A549 (cell line): ENCODE measurements at places on chromosomes 5 and 9. TPM values are rescaled to one million over a fixed set of nuclear protein-coding genes. Genes with fewer than 3 reads are reported as not detected.
A peak's percentile ranks its signal among the peaks of the same experiment; 100 is the strongest.

DNA sequence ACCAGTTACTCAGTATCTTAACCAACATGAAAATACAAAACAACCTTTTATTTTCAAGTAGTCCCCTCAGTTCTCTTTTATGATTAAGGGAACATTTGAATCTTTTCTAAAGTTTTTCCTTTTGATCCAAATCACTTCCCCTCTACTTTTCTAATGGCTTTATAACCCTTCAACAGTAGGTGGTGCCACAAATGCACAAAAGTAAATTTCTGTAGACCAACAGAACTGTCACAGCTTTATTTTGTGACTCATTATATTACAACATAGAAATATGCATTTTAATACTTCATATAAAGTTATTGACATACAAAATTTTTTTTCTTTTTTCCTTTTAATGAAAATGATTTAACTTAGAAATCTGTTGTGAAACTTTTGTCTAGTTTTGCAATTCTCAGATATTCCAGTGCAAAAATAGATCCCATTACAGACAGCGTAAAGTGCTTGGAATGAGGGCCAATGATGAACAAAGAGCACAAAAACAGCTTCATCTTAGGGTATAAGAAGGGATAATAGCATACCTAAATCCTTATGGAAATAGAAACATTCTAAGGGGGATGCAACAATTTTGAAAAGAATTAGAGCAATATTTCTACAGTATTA, 17.0 kb downstream of the NIPSNAP3B start:
- peak; percentile 21 for DNase-seq

DNA sequence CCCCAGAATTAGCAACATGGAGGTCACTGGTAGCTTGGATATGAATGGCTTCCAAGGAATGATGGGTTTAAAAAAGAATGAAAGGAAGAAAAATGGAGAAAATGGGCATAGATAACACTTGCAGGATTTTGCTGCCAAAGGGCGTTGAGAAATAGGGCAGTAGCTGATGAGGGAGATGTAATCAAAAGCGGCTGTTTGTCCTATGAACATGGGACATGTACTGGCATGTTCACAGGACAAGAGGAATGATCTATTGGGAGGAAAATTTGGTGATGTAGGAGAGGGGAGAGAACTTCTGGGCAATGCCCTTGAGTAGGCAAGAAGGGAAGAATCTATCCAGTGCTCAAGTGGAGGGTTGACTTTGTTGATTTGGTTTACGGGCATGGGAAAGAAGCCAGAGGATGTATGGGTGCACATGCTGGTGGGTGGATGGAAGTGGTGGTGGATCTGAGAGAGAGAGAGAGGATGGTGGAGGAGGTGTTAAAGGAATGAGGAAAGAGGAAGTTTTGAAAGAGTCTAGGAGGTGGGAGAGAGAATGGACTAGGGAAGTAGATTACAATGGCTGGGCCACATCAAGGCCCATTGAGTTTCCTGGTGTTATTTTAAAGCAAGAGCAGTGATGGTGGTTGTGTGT, 115.1 kb upstream of the MVB12B start:
- no peak for DNase-seq

The SLC6A18 gene
- polyA plus RNA-seq, result not detected in 3 replicates

DNA sequence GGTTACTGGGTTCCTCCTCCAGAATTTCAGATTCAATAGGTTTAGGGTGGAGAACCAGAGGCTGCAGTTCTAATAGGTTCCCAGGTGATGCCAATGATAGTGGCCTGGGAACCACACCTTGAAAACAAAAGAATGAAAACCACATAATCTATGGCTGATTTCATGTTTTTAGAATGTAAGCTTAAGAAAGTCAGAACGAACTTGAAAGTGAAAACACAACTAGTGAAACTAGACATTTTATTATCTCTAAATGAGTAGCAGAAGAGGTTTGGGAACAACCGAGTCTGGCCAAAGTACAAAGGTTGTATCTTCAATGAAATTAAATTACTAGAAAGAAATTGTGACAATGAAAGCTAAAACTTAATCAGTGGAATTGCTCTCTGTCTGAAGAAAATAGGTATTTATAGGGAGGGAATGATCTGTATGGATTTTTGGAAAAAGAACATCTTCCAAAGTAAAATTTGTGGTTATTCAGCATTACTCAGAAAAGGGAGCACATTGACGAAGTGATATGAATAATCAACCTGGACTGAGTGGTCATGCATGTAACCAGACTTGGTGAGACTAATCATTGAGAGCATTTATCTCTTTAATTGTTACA, 24.9 kb upstream of the CEP120 start:
- DNase-seq, result no peak

- DNase-seq, result no peak
Observed at GRCh38 chr9:86764671-86765343, 182.5 kb downstream of the GAS1 start.

- no peak for DNase-seq
Observed at GRCh38 chr5:127409246-127409917, 108.1 kb upstream of the PRRC1 start.

The TTC23L gene
- polyA plus RNA-seq, result 0.17 TPM in 3 replicates

GRCh38 chr9:133371261-133371711, 4.6 kb downstream of the SURF4 start:
- no peak for DNase-seq

The PCDHGB7 gene
- 0.03 to 0.06 TPM (median 0.05 TPM) in 3 replicates for polyA plus RNA-seq

The NEURL1B gene
- 1.8 to 2.2 TPM (median 2.1 TPM) in 3 replicates for polyA plus RNA-seq

DNA sequence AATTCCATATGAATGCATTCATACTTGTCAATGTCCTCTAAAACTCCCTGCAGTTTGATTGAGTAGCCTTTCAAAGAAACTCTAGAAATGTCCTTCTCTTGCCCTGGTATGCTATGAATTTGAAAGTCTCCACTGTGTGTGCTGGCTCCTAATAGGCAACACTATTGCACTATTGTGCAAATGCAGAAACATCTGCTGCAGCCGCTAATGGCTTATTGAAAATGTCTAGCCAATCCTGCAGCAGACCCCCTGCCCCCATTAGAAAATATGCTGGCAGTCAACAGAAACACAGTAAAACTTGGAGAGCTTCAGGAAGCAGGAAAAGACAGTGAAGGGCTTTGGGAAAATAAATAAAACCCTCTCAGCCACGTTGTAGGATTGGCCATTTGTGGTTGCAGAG, 87.3 kb upstream of the GRAMD2B start:
- no peak for DNase-seq

The GHR gene
- polyA plus RNA-seq, result 0.03 TPM in 2 of 3 replicates, not detected in the other

DNA sequence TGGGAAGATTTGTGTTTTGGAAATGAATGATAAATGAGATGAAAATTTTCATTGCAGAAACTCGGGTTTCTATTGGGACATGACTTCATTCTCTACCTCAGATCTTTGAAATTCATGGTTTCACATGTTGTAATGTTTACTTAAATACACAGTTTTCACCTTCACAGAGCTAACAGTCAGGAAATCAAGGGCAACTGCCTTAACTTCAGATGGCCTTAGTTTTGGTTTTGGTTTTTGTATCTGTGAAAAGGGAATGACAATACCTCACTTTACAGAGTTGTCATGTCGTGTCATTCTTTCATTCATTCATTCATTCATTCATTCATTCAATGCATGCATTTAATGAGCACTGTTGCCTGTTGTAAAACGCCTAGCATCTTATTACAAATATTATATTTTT, 41.9 kb downstream of the NIM1K start:
- DNase-seq, result no peak

DNA sequence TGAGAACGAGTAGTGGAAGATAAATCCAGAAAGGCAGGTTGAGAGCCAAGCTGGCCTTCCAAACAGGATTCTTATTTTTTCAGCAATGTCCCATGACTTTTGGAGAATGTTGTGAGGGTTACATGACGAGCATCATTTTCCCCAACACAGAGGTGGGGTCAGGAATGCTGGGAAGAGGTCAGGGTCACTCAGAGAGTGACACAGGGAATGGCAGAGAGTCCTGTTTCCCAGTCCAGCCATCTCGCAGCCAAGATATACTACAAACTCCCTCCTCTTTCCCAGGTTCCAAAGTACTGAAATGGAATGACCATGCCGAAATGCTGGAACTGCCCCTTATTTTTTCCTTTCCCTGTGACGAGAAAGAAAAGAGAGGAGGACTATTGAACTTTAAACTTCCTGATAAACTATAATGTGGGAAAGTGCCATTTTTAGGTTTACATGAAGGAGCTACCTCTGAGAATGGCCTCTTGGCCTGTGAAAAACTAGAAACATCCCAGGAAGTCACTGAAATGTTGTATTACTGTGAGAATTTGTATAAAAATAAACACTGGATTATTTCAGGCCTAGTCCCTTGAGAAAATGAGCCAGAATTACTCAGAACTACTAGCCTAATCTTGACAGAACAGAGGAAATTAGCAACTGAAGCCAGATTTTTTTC, 420.4 kb downstream of the CETN3 start:
- no peak for DNase-seq

The BSPRY gene
- 0.04 to 0.05 TPM in 2 of 3 replicates, not detected in the other for polyA plus RNA-seq

- DNase-seq, result no peak
Observed at GRCh38 chr5:138616508-138616907, 41.3 kb upstream of the HSPA9 start.

- DNase-seq, result no peak
Observed at GRCh38 chr5:163190283-163190682, 247.1 kb upstream of the CCNG1 start.

GRCh38 chr5:139979943-139980342, 63.2 kb downstream of the NRG2 start:
- no peak for DNase-seq

The CCDC171 gene
- 0.67 to 1.0 TPM (median 0.88 TPM) in 3 replicates for polyA plus RNA-seq

The CDX1 gene
- not detected in 3 replicates for polyA plus RNA-seq

- no peak for DNase-seq
Observed at GRCh38 chr5:145429170-145429569, 406.0 kb downstream of the PRELID2 start.

DNA sequence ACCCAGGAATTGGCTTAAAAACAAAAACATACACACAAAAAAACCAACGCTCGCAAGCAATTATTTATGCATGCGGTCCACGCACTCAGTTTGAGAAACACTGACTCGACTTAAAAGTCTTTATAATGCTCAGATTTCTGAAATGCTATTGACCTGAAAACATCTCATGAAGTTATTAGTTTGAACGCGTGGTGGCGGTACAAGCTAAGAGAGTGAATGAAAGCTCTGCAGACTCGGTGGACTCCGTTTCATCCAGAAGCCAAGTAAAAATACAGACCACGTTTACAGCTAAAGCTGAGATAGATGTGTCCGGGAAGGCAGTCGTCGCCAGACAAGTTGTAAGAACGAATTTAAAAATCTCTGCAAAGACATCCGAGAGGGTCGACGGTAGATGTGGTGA, at the start of gene PCDHB6:
TSS of gene PCDHB6 (plus strand) at position 246 of the 400 bp plus-strand sequence. CDS start 201 bp downstream, outside the sequence.
- peak; percentile 56 for DNase-seq

- no peak for DNase-seq
Observed at GRCh38 chr5:9661316-9662015, 31.3 kb upstream of the TAS2R1 start.

The ZNF346 gene
- 12.1 to 13.5 TPM (median 12.5 TPM) in 3 replicates for polyA plus RNA-seq

GRCh38 chr5:107282061-107282460, 388.7 kb downstream of the EFNA5 start:
- DNase-seq, result no peak

- peak; percentile 92 for DNase-seq
Observed at GRCh38 chr9:72856972-72857623, 95.8 kb downstream of the ALDH1A1 start.

The IRX2 gene
- 0.59 to 0.76 TPM (median 0.67 TPM) in 3 replicates for polyA plus RNA-seq

GRCh38 chr9:135152614-135153334, 65.3 kb downstream of the OLFM1 start:
- DNase-seq, result peak; percentile 39

The KIF24 gene
- polyA plus RNA-seq, result 3.0 to 3.3 TPM (median 3.2 TPM) in 3 replicates

The TSSK1B gene
- polyA plus RNA-seq, result not detected in 3 replicates

The C5orf58 gene
- polyA plus RNA-seq, result not detected in 3 replicates

DNA sequence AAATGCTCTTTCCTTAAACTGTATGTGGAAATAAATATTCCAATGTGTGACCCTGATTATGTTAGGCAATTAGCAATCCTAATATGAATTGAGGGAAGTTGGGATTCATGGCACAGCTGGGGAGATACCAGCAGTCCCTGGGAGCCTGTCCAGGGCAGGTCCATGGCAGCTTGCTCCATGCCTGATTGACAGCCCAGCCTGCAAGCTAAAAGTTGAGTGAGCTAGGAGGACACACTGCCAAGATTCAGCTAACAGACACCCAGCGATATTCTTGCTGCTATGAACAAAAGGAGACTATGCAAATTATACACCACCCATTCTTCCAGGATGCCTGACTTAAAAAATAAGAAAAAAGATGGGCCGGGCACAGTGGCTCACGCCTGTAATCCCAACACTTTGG, 6.2 kb downstream of the TGFBI start:
- DNase-seq, result no peak

DNA sequence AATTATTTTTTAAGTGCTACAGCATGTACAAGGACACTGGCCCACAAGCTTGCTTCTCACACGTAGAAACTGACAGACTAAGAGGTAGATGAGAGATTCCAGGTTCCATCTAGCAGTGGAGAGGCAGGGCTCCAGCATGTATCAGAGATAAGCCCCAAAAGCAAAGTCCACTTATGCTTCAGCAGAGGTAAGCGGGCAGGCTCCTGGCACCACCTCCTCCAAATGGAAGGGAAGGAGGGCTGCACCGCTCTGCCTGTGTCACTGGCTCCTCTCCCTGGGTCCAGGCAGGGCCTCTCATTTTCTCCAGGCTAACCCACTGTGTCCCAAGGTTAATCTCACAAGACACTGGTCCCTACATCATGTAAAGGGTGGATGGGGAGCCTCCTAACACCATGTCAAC, 15.9 kb downstream of the GRHPR start:
- no peak for DNase-seq

GRCh38 chr5:31033295-31033694, 160.2 kb upstream of the CDH6 start:
- DNase-seq, result no peak

DNA sequence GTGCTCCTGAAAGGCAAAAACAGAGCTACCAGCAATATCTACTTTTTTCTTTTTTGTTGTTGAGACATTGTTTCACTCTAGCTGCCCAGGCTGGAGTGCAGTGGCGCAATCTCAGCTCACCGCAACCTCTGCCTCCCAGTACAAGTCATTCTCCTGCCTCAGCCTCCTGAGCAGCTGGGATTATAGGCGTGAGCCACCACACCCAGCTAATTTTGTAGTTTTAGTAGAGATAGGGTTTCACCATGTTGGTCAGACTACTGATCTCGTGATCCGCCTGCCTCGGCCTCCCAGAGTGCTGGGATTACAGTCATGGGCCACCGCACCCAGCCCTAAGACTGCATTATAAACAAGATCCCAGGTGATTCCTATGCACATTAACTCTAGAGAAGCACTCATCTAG, 17.0 kb downstream of the PLPP1 start:
- no peak for DNase-seq

GRCh38 chr5:107157809-107158208, 512.9 kb downstream of the EFNA5 start:
- DNase-seq, result no peak
